ENCODE measurements at places on chromosomes 16 and 17.

DNA sequence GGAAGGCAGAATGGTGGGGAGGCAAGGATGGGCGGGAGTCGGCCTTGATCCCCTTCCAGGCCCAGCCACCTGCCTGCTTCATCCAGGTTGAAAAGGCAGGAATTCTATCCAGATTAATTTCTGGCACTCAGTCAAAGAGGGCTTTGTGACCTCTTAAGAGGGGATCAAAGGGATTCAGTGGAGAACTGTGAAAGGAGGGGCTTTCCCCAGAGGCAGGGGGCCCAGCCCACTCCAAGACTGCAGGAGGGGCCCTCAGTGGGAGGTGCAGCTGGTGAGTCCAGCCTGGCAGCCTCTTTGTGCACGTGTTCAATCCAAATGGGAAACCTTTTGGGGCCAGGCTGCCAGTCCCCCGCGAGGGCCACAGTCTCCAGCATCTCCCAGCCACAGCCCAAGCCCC is 148.5 kb upstream of the PLCG2 start:
- DNase-seq = no peak

GRCh38 chr17:1294157-1294717 is 14.8 kb downstream of the TRARG1 start:
- DNase-seq = peak; percentile 56

DNA sequence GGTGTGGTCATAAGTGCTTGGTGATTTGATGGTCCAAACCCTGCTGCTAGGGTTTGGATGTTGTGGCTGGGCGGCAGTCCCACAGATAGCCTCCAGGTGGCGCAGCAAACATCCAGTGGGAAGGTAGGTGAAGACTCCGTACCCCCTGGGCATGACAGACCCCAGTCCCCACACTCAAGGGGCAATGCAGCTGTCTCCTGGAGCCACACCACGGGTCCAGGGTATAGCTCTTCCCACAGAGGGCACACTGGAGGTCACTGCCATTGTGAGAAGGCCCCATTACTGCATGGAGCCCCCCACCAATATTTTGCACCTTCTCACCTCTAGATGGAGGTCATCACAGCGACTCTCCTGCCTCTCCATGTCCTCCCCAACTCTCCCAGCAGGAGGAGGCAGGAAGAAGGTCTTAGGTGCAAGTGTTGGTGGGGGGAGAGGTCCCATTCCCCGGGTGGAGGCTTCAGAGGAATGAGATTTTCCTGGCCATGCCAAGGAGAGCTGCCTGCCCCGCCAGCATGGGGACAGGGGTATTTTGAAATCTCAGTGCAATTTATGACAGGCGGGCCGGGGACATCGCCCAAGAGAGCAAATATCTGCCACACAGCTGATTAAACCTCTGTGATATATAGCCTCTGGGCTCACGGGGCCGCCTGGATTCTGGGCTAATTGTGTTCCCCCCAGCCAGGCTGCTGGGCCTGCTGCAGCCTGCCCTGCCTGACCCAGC is 17.1 kb upstream of the C17orf113 start:
- peak; percentile 42 for DNase-seq

- no peak for DNase-seq
These were observed 299.3 kb upstream of the PSMD7 start for GRCh38 chr16:73997340-73997711.

- DNase-seq = no peak
These were observed 3.7 kb upstream of the CBX8 start for GRCh38 chr17:79800325-79801155.

DNA sequence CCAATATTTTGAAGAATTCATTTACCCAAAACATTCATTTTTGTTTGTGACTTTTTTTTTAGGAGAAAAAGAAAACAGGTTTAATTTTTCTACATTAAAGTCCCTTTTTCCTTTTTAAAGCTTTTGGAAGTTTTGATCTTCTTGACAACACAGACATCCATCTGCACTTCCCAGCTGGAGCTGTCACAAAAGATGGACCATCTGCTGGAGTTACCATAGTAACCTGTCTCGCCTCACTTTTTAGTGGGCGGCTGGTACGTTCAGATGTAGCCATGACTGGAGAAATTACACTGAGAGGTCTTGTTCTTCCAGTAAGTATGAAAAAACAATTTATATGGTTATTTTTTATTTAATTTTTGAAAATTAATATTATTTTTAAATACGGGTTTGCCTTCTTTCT is 37.2 kb downstream of the SIAH1 start:
- DNase-seq = no peak

DNA sequence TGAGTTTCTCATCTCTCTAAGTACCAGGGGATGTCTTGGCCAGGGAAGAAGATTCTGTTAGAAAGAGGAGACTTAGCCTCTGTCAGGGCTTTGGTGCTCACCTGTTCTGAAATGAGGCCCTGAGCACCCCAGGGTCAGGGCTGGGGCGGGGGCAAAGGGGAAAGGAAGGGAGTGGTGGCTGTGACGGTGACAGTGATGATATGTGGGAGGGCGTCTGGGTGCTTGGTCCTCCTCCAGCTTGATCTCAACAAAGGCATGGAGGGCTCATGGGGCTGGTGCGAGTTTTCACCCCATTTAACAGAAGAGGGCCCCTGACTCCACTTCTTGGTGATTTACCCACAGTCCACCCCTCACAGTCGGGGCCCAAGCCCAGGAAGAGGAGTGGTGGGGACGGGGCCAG is 15.1 kb downstream of the SOX8 start:
- DNase-seq = no peak

GRCh38 chr16:30902029-30902972 is 5.9 kb downstream of the CTF1 start:
- peak; percentile 42 for DNase-seq

DNA sequence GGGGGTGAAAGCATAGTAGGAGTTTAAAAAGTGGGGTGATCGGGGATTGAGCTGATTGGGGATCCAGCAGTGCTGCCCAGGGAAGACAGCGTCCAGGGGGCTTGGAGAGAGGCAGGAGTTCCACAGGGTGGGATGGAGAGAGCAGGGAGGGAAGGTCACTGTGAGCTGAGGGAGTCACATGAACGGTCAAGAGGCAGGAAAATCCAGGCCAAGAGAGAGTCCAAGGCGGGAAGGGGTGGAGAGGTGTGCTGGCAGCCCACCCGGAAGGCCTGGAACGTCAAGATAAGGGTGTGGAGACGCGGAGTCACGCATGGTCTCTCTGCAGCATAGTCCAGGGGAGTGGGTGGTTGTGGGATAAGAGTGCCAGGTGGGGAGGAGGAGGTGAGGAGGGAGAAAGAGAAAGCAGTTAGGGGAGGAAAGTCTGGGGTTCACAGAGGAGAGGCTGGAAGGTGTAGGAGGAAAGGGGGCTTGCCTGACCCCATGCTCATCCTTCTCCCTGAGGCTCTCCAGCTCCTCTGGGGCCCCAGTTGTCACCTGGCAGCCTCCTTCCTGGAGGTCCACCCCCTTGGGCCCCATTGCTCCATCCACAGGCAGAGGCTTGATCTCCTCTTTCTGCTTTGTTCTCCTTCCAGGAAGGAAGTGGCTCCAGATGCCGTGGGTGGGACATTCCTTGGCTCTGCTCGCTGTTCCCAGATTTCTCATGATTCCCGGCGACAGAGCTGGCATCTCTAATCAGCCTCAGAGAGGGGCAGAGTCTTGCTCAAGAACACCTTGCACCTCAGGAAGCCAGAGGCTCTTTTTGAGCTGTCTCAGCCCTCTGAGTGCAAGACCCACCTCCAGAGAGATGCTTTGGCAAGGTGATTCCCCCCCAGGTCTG is 28.7 kb downstream of the CCR7 start:
- no peak for DNase-seq

GRCh38 chr16:77424871-77425604 is 9.8 kb downstream of the ADAMTS18 start:
- no peak for DNase-seq

- DNase-seq = no peak
These were observed 25.7 kb upstream of the NXPH3 start for GRCh38 chr17:49549691-49550678.

GRCh38 chr16:57388359-57389086 is 16.0 kb upstream of the CCL17 start:
- DNase-seq = no peak
